CD4-positive, alpha-beta T cell treated with Interleukin-17A for 4 hours (primary cell): ENCODE measurements at places on chromosomes 5 and 9.

- no peak for DNase-seq
Observed at GRCh38 chr9:121271368-121272341, 3.7 kb downstream of the GSN start.

DNA sequence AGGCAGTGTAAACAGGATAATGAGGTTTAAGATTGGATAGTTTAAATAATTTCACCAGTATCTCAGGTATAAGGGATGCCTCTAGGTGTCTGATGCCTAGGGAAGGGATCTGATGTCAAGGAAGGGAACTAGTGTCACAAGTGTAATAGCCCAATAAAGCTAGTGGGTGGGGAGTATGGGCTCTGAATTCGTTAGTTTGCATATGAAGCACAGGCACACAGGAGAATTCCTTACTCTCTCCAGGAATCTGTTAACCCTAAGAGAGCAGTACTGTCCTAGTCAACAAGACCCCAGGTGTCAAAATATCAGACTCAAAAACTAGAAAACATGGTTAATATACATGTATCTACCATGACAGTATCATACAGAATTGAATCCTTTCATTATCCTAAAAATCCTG lies 352.5 kb upstream of the CYLC2 start:
- DNase-seq = no peak

DNA sequence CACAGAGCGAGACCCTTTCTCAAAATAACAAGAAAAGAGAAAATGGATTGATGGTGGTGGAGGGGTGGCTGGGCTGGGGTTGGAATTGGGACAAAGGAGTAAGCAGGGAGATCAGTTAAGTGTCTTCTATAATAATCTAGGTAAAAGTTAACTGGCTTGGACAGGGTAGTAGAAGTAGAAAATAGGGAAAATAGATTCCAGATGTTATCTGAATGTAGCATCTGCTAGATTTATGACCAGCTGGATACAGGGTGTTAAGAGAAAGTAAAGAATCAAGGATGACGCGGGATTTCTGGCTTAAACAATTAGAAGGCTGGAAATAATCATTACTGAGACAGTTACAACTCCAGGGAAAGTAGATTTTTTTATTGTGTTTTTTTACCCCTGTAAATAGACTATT lies 13.0 kb downstream of the PPP6C start:
- DNase-seq = no peak

GRCh38 chr5:149464796-149465489 lies 85.9 kb upstream of the IL17B start:
- DNase-seq = no peak

GRCh38 chr5:75055727-75056144 lies 3.4 kb upstream of the GCNT4 start:
- no peak for DNase-seq
